ENCODE measurements at places on chromosomes 11 and 22.
A peak's percentile ranks its signal among the peaks of the same experiment; 100 is the strongest.

DNA sequence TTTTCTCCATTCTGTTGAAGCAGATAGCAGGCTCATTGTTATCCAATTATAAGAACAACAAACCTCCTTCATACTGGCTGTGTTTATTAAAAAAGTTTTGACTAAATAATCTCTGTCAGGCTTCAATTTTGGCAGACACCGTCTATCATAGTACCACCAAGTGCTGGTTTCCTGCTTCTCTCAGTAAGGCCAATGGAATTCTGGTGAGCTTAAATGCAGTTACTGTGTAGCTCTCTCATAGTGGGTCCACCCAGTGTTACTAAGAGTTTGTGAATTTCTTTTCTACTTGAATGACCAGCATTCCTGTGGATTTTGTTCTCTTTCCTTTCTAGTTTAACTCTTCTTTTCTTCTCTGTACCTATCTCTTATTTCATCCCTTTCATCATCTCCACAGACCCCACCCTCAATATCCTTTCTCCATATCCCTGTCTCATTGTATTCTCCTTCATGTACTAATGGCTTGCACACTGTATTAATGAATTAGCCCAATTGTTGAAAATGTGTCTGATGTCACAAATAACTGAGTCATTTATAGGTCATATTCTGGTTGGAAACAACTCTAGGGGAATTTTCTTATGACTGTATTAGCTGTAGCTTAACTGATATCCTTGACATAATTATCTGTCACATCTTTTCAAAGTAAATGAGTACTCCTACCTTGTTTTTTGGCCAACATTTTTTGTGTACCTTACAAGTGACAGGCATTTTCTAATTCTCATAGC, 372.1 kb downstream of the FAT3 start:
- DNase-seq: no peak

GRCh38 chr11:107969219-107969618, 39.5 kb upstream of the CUL5 start:
- DNase-seq: no peak

DNA sequence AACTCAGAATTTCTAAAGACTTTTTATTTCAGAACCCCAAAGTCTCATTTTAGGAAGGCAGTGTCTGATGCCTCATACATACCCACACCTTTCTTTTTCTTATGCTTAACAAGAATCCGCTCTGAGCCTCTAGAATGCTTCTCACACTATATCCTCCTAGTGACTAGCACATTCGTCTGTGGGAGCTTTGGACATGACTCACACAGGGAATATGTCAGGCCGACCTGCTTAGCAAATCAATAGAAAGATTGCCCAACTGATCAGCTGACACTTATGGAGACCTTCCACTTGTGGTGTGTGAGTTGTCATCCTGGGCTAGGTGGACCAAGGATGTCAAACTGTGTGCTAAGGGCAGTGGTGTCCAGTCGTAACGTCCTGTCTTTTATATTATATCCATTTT, 129.9 kb upstream of the TTC12 start:
- no peak for DNase-seq

DNA sequence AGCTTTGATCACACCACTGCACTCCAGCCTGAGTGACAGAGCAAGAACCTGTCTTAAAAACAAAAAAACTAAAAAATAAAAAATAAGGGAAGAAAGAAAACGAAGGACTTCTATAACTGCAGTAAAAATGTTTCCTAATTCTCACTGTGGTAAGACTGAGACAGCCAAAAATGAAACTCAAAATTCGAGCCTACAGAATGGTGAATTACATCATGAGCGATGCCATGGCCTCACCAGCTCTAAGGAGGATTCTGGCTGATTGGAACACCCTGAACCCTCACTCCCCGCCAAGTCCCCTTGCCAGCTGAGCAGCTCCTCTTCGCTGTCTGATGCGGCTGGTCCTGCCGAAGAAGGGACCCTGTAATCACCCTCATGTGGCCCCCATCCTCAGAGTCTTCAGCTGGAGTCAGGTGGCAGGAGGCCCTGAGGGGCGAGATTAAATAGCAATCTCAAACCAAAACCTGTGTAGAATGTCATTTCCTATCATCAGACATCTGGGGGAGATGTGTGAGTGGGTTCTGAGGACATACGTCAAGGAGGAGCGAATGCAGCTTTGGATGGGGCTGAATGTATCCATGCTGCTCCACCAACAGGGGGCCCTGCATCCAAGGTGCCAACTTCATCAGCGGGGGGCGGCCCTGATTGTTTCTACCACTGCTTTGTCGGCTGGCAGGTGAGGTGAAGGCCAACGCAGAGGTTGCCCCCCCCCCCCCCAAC, 29.2 kb downstream of the PDGFB start:
- no peak for DNase-seq

DNA sequence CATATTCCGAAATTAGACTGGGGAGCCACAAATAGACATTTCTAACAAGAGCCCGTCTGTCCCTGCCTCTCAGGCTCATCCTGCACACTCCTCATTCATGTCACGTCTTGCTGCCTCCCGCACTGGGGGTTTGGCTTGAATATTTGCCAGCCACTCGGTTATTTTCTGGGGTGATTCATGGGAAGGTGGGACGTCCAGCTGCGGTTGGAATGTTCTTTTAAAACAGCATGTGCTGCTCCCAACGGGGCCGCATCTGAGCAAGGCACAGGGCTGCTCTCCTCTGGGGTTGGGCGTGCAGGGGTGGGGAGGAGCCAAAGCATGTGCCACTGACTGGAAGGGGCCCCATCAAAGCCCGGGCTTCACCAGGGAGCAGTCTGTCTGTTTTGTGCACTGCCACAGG, 25.9 kb upstream of the SLC5A4 start:
- DNase-seq: no peak

GRCh38 chr22:22091400-22091878, 108.9 kb upstream of the TOP3B start:
- DNase-seq: no peak

GRCh38 chr11:117734601-117735024, 62.4 kb downstream of the DSCAML1 start:
- DNase-seq: peak; percentile 94

GRCh38 chr11:64990222-64990923, 6.4 kb downstream of the BATF2 start:
- no peak for DNase-seq

- DNase-seq: no peak
Observed at GRCh38 chr11:35246745-35247144, 107.8 kb downstream of the CD44 start.

Measured in NCI-H2029 (cell line).